ENCODE measurements at places on chromosomes 7 and 10.

GRCh38 chr10:114631090-114631665 is 26.9 kb downstream of the ABLIM1 start:
- no peak for DNase-seq

- DNase-seq: no peak
These were observed 59.9 kb downstream of the MRPL32 start for GRCh38 chr7:42991913-42992591.

- DNase-seq: no peak
These were observed 23.5 kb downstream of the CH25H start for GRCh38 chr10:89183571-89183970.

DNA sequence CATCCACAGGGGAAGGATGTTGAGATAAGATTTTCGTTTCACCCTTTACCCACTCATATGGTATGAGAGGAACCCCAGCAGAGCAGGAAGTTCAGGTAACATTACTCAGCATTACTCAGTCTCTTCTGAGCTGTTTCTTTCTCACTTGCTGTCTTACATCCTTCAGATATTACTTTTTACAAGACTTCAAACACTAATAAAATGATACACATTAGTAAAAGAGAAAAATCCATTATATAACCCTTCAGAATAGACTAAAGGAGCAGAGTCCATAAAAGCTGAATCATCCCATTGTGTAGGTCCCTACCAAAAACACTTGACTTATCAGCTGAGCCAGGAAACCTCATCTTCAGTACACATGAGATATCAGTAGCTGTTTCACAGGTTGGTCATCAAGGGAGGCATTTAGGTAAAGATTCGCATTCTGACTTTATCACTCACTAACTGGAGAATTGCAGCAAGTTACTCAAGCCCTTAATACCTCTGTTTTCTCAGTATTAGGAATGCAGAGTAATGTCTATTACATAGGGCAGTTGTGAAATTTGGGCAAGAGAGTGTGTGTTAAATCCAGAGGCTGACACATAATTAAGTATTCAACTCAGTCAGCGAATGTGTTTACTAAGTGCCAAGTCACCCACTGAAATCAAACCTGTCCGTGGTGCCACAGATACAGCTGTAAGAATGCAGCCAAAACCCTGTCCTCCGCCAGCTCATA is 44.7 kb downstream of the KLF6 start:
- DNase-seq: no peak

DNA sequence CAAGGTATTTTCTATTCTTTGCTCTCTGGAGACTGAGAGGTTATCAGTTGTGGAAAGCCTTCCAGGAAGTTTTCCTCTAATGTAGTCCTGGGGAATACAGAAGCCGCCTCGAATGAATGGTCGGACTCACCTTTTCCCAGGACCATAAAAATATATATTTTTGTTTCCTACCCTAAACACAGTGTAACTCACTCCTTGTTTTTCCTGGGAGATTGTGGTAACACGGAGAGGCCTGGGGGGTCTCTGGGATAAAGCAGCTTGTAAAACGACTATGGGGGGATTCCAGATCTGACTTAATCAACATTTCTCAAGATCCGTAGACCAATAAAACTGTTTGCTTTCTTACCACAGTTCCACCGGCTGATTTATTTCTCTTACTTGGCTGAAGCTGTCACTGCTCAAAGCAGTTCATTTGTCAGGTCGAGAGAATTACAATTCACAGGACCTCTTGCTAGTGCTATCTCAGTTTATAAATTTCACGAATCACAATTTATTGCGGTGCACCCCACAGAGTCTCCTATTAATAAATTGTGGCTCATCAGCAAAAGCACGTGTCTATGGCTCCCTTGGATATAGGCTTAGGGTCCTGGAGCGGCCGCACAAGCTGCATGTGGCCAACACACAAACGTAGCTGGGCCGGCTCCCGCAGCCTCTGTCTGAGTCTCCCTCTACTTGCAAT is 176.3 kb upstream of the BMPER start:
- no peak for DNase-seq

DNA sequence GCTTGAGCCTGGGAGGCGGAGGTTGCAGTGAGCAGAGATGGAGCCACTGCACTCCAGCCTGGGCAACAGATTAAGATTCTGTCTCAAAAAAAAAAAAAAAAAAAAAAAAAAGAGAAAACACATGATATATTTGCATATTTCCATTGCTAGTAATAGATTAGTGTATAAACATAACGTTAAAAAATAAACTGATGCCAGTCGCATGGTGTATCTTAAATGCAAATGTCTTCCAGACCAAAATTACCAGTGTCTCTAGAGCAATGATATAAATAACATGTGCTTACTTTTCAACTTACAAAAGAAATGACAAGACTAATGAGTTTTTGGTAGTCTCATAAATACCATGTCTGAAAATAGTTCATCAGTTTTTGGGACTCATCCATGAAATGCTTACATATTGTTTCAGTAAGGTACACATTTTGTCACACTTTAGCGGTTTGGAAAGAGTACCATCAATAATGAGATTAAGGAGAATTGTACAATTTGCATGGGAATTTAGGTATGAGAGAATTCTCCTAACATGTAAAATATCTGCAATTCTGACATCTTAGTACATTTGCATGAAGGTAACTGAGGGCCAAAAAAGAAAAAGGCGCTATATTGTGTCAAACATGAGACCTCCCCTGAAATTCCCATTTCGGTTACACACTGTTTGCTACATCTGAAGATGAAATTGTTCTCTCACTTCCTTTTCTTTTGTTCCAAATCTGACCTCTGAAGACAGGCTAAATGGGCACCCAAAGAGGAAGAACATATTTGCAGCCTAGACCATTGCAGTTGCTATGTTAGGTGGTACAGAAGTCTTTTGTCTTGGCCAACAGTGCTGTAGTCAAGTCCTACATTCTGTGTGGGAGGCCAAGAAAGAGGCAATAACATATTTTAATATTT is 51.5 kb upstream of the PIP4K2A start:
- DNase-seq: no peak

GRCh38 chr10:72250666-72251065 is 23.1 kb upstream of the DDIT4 start:
- DNase-seq: no peak

GRCh38 chr7:127550247-127550646 is 35.1 kb downstream of the GCC1 start:
- no peak for DNase-seq

- no peak for DNase-seq
These were observed 234.3 kb upstream of the PHF14 start for GRCh38 chr7:10739401-10739800.

- no peak for DNase-seq
These were observed 14.9 kb downstream of the SFTPD start for GRCh38 chr10:79933961-79934360.

- no peak for DNase-seq
These were observed 109.4 kb downstream of the MYO3A start for GRCh38 chr10:26043469-26043868.

GRCh38 chr10:102918817-102919245 is 737 bp downstream of the CNNM2 start:
- DNase-seq: peak; percentile 45

DNA sequence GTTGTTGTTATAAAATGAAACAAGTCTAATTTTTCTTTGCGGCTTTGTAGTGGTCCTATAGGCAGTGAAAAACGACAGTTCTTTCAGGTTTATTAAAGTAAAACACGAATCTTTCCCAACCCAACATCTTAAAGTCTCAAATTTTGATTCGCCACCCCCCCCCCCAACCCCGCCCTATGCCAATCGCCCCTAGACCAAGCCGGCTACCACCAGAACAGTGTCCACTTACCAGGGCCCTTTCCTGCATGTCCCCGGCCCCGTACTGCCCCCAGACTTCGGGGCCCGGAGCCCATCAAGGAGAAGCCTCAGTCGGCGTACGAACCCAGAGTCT is 335 bp upstream of the CHCHD1 start:
- no peak for DNase-seq

DNA sequence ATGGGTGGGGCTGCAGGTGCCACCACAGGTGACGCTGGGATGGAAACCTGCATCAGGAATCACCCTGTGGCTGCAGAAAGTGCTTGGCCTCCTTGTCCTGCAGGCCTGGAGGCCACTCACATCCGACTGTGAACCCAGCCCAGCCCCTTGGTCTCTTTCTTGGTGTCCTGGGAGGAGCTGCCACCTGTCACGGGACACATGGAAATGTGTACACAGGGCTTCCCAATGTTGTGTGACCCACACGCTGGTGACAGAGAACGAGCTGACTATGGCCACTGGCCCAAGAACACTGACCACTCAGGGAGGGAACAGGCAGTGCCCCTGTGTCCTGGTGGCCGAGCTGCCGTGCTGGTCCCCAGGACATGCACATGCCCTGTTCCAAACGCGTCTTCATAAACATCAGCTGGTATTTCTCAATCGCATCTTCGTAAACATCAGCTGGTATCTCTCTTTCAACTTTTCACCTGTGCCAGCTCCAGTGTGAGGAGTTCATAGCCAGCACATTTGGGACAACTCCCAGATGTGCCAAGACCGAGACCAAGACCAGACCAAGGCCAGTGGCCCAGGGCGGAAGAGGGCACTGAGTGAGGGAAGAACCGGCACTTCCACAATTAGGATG is 57.9 kb upstream of the INPP5A start:
- DNase-seq: no peak

GRCh38 chr7:44311561-44312495 is 13.6 kb downstream of the CAMK2B start:
- no peak for DNase-seq

DNA sequence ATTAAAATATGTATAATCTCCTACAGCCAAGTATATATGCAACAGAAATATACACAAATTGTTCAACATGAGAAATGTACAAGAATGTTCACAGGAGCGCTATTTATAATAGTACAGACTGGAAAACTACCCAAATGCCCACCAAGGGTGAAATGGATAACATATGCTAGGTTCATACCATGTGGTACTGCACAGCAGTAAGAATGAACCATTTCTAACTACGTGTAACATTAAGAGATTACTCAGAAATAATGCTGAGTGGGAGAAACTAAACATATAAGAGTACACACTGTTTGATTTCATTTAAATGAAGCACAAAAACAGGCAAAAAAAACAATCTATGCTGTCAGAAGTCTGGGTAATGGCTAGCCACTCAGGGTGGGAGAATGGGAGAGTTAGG is 45.8 kb downstream of the RNLS start:
- no peak for DNase-seq

DNA sequence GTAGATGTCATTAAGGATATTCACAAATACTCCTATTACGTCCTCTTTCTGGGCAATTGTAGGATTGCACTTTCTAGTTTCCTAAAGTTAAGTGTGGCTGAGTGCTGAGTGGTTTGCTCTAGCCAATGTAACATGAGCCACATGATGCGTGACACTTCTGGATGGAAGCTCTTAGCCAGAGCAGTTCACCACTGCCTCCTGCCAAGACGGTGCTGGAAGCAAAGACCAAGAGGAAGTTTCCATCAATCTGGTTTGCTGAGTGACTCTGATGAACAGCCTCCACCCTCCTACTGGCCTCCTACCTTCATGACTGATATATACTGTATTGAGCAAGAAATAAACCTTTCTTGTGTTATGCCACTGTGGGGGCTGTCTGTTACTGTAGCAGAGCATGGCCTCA is 318.1 kb downstream of the KCNMA1 start:
- DNase-seq: no peak

- no peak for DNase-seq
These were observed 32.2 kb downstream of the ZCCHC24 start for GRCh38 chr10:79413196-79413595.

GRCh38 chr7:50661345-50662040 is 96.3 kb upstream of the DDC start:
- no peak for DNase-seq

GRCh38 chr7:158228131-158228530 is 359.5 kb downstream of the PTPRN2 start:
- DNase-seq: no peak

DNA sequence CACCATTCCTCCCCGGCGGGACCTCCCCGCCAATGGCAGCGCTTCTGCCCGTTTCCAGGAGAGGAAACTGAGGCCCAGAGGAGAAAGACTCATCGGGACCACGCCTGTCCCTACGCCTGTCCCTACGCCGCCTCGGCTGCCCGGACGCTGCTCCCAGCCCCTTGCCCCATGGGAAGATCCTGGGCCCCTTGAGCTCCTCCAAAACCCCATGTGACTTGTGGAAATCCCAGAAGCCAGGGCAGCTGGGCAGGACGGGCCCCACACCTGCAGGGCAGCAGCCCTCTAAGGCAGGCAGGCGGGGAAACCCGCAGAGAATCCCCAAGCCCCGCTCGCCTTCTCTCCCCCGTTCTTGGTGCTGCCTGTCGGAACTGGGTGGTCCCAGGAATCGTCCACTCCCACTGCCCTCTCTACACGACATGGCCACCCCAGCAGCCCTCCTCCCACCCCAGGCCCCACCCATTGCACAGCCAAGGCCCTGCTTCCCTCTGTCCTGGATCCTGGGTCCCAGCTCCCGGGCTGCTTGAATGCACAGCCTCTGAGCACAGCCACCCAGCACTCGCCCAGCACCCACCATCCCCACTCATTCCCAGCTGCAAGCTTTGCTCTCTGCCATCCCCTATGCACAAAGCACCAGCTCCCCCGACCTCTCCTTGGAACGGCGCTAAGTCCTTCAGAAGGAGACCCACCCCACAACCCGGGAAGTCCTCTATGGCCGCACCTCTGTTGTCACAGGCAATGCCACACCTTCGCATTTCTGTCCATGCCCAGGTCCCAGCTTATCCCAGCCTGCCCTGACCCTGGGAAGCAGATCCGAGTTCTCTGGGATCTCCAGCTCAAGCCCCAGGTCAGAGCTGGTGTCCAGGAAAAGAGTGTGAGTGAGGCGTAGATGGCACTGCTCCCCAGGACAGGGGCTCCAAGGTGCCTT is 50.6 kb downstream of the SLC29A4 start:
- no peak for DNase-seq

GRCh38 chr7:158497627-158498026 is 90.0 kb downstream of the PTPRN2 start:
- no peak for DNase-seq

DNA sequence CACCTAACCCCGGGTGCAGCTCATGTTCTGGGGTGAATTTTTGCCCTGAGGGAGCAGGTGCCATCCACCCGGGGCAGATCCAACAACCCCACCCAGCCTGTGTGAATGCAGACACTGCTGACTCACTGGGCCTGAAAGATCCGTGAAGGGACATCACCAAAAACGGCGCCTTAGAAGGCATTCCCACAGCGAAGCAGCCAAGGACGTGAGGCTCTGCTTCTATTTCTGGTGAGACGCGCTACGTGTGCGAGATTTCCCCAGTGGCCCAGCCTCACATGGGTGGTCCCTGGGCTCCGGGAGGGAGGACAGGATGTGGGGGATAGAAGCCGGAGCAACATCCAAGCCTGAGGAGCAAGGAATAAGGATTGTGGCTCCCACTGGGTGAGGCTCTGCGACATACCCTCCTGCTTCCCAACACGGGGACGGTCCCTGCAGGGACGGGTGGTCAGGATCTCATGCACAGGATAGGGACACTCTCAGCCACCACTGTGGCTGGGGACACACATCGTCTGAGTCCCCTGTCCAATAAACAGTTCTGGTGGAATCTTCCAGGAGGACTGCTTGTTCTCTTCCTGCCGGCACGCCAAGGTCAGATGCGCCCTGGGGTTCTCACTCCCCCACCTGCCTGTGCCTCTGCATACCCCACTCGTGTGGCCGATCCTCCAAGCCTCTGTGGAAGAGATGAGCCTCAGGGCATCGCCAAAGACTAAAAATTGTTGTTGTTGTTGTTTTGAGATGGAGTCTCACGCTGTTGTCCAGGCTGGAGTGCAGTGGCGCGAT is 70.2 kb downstream of the ZRANB1 start:
- no peak for DNase-seq

GRCh38 chr7:108808549-108809266 is 239.0 kb downstream of the DNAJB9 start:
- no peak for DNase-seq

GRCh38 chr7:28539289-28539981 is 127.1 kb downstream of the CREB5 start:
- DNase-seq: no peak

GRCh38 chr10:29860166-29860565 is 199.2 kb downstream of the JCAD start:
- no peak for DNase-seq

All from NCI-H1092 treated with DMSO at 0.1 percent for 48 hours (cell line).